ENCODE measurements at places on chromosomes 3 and 15.

DNA sequence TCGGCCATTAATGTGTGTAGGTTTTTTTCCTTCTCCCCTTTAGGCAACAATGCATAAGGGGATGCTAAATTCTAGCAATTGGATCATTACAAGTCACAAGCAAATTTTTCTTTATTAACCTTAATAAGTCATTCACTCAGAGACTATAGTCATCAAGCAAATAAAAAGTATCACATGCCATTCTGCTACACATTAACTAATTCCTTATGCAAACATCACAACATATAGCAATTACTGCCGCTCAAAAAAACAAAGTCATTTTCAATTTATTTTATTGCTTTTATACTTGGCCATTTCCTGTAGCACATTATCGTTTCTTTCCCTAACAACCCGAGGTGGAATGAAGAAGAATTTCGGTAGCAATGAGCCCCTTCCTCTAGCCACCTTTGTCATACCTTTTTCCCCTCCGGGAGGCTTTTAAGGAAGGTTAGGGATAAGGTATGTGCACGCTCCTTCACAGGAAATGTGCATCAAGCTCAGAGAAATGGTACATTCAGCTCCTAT, 421.2 kb downstream of the TIGIT start:
- DNase-seq = no peak

DNA sequence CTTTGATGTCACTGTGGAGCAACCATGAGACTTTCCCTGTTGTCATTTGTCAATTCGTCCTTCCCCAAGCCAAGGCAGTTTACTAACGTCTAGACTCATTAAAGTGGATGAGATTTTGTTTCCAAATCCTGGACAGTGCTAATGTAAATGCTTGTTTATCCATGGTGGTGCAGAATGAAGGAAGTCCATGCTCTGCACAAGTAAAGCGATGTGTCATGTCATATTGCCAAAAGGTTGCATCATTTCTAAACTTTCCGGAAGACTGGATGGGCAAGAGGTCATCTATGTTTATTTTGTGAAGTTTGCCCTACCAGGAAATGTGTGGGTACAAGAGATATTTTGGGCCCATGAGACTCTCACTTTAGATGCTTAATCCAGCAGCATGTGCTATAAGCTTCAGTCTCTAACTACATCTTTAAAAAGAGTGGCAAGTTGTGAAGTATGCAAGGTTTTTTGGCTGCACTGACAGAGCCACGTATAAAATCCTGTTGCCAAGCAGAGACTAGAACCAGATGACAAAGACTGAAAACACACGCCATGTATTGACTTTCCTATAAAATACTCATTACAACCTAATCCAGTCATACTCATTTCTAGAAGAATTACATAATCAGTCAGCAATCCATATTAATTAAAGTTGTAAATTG, 72.1 kb upstream of the FNDC3B start:
- peak; percentile 30 for DNase-seq

- no peak for DNase-seq
Measured at GRCh38 chr3:159839561-159840379, 148.9 kb upstream of the IL12A start.

DNA sequence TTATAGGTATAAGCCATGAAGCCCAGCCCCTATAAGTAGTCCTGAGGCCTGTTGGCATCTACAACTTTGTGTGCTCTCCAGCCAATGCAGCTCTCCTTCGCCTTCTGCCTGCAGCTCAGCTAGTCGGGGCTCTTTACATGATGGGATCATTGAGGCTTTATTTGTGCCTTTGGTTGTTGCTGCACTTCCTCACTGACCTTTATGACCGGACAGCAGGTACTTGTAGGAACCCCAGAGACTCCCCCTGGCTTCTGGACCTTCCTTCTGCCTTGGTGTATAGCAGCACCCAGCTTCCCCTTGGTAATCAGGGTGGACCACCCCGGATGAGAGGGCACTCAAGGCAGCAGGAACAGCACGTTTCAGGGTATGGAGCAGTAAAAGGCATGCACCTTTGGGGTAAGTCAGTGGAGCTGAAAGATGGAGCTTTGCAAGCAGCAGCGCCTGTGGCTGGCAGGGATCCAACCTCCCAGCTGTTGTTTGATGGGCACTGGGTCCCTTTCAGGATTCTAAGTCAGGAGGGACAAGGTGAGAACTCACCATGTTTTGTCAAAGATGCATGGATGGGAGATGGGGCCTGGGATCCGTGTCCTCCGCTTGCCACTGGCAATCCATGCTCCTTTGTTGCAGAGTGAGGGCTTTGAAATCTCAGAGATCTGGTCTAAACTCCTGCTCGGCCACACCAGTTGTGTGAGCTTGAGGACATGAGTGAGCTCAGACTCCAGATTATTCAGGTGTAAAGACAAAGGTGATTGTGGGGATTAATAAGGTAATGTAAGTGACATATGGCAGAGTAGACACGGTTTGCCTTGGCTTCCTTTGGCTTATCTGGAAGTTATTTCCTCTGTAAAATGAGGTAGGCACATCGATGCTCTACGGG, 65.1 kb upstream of the KLF13 start:
- DNase-seq = no peak

DNA sequence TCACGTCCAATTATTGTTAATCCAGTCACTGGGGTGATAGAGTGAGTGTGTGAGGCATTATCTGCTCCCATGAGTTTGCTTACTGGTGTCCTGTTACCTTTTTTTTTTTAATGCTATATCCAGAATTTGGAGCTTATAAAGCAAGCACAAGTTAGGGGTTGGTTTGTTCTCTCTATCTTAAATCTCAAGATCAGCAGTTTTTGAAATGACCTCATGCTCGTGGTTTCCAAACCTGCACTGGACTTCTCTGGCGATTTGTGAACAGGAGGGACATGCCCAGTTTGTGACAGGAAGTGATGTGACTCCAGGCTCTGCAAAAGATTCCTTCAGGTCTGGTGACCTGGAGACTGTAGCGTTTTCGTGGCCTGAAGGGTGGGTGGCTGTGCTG, 25.6 kb downstream of the XYLB start:
- DNase-seq = no peak

DNA sequence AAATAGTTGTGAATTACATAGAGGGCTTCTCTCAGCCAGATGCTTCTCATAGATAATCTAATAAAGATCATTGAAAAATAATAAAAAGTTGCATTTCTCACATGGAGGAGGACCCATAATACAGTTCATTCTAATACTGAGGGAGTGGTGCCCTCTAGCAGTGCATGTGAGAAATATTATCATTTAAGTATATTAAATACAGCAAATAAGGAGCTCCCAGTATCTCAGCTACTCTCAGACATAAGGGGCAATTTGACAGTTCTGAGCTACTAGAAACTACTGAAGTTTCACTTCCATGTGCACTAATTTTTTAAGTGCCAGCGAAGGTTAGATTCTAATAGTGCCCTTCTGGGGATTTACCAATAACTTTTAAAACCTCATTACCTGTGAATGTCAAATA, 188.3 kb downstream of the IL5RA start:
- DNase-seq = peak; percentile 18

GRCh38 chr15:58313810-58314592, 117.8 kb upstream of the LIPC start:
- DNase-seq = no peak

- no peak for DNase-seq
Measured at GRCh38 chr15:75620841-75621391, 4.6 kb downstream of the SNUPN start.

GRCh38 chr15:62068071-62068809, 1.5 kb downstream of the C2CD4A start:
- peak; percentile 20 for DNase-seq

- no peak for DNase-seq
Measured at GRCh38 chr15:83306561-83306960, 22.1 kb upstream of the BNC1 start.

DNA sequence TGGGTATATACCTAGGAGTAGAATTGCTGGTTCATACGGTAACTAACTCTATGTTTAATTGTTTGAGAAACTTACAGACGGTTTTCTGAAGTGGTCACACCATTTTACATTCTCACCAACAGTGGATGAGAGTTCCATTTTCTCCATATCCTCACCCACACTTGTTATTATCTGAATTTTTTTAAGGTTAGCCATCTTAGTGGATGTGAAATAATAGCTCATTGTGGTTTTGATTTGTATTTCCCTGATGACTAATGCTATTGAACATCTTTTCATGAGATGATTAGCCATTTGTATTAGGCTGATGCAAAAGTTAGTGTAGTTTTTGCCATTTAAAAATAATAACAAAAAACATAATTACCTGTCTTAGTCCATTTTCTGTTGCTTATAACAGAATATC, 18.6 kb downstream of the CSTA start:
- DNase-seq = no peak

DNA sequence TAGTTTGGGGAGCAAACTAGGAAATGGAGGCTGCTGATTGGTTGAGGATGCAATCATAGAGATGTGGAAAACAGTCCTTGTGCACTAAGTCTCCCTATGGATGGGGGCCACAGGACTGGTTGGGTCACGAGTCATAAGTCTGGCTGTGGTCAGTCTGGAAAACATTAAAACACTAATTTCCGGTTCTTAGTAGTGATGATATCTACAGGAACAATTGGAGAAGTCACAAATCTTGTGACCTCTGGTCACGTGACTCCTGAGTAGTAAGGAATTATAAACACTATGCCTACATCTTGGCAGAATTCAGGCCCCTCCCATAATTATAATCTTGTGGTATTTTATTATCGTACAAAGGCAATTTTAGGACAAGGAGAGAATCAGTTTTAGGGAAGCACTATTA, 317.3 kb upstream of the ARPP21 start:
- DNase-seq = no peak

- DNase-seq = no peak
Measured at GRCh38 chr15:48757661-48758060, 53.2 kb downstream of the CEP152 start.

DNA sequence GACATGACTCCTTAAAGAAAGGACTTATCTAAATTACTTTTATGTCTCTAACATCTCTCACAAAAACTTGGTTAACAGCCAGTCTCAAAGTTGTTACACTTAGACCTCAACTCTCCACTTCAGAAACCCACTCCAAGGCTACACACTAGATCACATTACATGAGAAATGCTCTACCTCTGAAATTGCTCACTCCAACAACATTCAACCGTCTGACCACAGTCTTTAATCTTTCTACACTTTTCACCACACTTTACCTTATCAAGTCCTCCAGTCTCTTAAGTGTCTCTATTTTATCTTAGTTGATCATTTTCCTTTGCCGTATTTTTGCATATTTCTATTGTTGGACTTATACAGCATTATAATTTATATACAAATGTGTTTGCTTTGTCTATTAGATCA, 5.8 kb downstream of the SLC12A6 start:
- peak; percentile 63 for DNase-seq

- DNase-seq = peak; percentile 29
Measured at GRCh38 chr3:47961815-47962606, 54.2 kb downstream of the MAP4 start.

DNA sequence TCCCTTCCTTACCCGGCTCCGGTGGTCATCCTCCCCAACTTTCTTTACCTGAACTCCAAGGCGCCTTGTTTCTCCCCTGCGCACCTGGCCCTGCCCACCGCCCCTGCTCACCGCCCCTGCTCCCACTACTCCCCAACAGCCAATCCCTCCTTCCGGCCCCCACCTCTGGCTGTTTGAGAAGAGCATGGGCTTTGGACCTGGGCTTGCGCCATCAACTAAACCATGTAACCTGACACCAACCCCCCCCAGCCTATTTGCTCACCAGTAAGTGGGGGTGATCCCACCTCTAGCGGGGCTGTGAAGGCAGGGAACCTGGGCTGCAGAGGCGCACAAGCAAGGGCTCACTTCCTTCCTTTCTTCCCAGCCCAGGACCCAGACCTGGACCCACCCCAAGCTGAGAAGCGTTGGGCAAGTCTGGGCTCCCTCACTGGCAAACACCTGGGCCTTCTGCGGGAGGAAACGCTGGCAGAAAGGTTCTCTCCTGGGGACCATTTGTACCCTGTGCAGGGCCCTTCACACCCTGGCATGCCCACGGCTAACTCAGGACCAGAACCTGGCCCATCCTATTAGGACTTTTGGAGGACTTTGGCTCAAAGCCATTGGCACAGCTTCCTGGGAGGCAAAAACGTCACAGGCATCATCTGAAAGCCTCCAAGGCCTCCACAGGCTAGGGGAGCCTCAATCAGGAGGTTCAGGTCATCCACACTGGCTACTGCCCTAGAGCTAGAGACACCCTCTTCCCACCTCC, at the start of gene PLXNB1:
Gene PLXNB1 (minus strand): TSS at position 127 of the 748 bp plus-strand sequence. CDS start 5,475 bp downstream, outside the sequence.
- DNase-seq = no peak

- DNase-seq = no peak
Measured at GRCh38 chr15:89772932-89773583, 3.1 kb upstream of the MESP2 start.

DNA sequence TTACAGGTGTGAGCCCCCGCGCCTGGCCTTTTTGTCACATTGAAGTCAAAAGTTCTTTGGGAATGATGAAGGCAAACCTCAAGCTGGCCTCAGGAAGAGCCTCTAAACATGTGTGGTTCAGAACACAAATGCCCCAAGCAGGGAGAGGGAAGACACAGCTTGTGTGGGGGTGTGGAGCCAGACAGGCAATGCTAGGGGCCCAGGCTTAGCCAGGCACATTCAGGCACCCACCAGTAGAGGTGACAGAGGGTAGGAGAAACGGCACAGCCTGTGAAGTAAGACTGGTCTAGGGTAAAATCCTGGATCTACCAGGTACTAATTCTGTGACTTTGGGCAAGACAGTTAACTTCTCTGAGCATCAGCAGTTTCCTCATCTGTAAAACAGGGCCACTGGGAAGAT, 3.5 kb downstream of the HDC start:
- peak; percentile 64 for DNase-seq

DNA sequence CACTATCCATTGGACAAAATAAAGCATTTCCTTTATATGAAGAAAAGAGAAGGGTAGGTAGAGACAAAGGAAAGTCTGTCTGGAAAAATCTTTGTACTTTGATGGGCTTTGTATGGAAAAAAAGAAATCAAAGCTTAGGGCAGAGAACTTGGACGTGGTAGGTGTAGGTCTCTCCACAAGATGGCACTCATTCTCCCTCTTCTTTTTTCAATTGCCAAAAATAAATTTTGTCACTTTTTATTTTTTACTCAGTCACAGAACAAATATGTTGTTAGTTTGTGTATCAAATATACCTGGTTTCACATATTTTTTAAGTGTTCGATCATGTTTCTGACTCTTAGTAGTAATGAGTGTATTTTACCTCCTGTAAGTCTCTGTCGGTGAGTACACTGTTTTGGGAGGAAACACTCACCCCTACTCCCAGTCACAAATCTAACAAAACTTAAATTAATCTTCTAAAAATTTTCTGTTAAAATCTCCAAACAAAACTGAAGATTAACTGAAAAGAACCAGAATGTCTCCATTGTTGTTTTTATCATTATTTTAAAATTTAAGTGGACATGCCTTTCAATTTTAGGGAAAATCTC, 415.8 kb upstream of the GOLIM4 start:
- DNase-seq = no peak

DNA sequence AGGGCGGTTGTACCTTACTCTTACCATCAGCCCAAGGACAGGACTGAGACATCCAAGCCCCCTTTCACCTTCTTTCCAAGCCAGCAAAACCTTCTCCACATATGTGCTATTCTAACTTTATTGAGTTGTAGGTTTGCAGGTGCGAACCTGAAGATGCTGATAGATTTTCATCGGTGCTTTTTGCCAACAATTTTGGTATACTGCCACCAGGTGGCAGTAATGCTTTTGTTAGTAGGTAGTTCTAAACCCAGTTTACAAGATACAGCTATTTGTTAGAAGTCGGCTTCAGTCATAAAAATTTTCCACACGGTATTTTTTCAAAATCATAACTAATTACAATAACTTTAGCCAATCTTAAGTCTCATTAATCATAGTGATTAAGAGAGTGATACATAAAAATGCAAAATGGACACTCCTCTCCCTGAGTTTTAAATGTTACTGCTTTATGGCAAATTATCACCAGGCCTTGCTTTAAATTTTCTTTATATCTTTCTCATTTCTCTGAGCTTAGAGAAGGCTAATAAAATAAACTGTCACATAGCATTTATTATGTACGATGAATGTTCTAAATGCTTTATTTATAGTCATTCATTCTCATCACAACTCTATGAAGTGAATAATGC, 636 bp downstream of the TBC1D21 start:
- DNase-seq = peak; percentile 59

Data from activated CD4-positive, alpha-beta T cell treated with anti-CD3 and anti-CD28 coated beads, Interleukin-10, Interleukin-2, amounts not matched to agents 100 ng/mL and 50 ng/mL, durations not matched to agents 16 hours and 8 hours (primary cell).